ENCODE measurements at places on chromosomes 6 and 20.

GRCh38 chr20:50819349-50819748 lies 24.5 kb downstream of the BCAS4 start:
- DNase-seq = no peak

- no peak for DNase-seq
Measured at GRCh38 chr6:1607516-1608221, 2.0 kb upstream of the FOXC1 start.

DNA sequence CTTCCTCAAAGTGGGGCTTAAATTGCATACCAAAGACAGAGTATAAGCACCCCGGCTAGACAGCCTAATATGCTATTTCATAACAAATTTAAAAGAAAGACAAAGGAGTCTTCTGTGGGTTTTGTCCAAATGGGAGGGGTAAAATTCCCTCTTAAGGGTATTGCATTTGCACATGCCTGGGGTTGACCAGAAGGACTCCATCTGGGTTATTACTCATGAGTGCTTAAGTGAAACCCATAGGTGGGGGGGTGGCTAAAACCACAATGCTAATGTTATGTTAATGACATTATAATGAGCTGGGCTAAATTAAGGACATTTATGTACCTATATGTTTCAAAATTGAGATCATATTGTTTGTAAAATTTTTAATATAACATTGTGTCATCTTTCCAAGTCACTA lies 15.0 kb downstream of the IMPG1 start:
- DNase-seq = no peak

GRCh38 chr20:3316136-3316535 lies 77.1 kb upstream of the SLC4A11 start:
- no peak for DNase-seq

DNA sequence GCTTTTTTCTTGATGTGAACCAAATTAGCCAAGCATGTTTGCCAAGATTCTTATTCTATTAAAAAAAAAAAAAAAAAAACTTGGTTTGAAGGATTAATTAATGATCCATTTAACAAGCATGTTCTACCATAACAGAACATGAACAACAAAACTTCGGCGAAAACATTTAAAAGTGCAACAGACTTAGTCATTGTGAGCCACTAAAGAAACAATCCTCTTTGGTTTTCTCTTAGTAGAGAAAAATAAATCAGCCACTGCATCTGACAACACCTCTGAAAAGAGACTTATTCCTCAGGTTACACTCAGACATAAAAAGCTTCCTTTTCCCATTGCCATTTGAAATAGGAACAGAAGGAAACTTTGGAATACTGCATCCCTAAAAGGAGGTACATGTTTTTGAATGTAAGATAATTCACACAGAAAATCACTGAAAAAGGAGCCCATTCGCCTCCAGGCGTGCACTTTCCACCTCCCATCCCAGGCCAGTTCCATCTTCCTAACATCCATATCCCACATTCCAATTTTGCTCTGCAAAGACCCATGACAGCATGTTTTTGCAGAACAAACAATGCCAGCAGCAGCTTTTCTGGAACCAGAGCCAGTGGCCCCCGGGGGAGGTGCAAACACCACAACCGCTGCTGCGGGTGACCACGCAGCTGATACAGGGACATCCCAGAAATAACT lies 79.5 kb downstream of the ZMYND8 start:
- no peak for DNase-seq

GRCh38 chr6:143513410-143513809 lies 1.9 kb upstream of the FUCA2 start:
- DNase-seq = peak; percentile 10

GRCh38 chr6:129766959-129767728 lies 57.2 kb upstream of the ARHGAP18 start:
- peak; percentile 45 for DNase-seq

- DNase-seq = no peak
Measured at GRCh38 chr6:56346958-56347357, 99.6 kb upstream of the COL21A1 start.

DNA sequence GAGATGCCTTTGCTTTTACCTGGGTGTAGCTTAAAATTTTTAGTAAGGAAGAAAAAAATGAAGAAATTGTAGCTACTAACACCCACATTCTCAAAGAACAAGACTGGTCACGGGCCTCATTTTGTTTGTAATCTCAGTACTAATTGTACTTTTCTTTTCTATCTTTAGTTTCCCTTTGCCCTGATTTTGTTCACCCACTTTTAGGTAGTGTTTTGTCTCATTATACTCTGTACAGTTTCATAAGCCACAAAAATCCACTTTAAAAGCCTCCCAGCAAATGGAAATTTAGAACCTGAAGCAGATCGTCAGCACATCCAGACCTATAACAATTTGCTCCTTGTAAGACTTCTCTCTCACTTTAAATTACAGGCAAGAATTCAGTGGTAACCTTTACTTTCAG lies 43.3 kb downstream of the TP53INP2 start:
- DNase-seq = no peak

GRCh38 chr6:128265706-128266105 lies 254.7 kb downstream of the PTPRK start:
- no peak for DNase-seq

DNA sequence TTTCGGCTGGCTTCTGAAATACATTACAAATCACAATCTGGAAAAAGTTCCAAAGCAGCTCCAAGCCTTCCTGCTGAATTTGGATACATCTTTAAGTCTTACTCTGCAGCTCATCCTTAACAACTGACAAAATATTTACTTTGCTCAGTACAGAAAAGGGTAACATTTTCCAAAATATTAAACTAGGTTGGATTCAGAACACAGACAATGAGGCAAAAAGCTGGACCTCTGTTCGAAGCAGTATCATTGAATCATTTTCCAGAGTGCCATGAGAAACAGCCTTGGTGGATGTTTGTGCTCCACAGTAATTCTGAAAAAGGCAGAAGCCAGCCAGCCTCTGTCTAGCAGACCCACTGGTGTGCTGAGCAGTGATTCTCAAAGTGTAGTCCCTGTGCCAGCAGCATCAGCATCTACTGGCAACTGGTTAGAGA lies 162.1 kb downstream of the AIG1 start:
- DNase-seq = no peak

- DNase-seq = no peak
Measured at GRCh38 chr6:5501837-5502236, 240.5 kb downstream of the FARS2 start.

GRCh38 chr6:89503641-89504040 lies 70.7 kb downstream of the ANKRD6 start:
- no peak for DNase-seq

GRCh38 chr6:157260735-157261410 lies 62.4 kb downstream of the TMEM242 start:
- DNase-seq = no peak

- no peak for DNase-seq
Measured at GRCh38 chr6:151722342-151722741, 85.1 kb upstream of the ESR1 start.

- DNase-seq = no peak
Measured at GRCh38 chr6:17226786-17227233, 54.4 kb upstream of the RBM24 start.

DNA sequence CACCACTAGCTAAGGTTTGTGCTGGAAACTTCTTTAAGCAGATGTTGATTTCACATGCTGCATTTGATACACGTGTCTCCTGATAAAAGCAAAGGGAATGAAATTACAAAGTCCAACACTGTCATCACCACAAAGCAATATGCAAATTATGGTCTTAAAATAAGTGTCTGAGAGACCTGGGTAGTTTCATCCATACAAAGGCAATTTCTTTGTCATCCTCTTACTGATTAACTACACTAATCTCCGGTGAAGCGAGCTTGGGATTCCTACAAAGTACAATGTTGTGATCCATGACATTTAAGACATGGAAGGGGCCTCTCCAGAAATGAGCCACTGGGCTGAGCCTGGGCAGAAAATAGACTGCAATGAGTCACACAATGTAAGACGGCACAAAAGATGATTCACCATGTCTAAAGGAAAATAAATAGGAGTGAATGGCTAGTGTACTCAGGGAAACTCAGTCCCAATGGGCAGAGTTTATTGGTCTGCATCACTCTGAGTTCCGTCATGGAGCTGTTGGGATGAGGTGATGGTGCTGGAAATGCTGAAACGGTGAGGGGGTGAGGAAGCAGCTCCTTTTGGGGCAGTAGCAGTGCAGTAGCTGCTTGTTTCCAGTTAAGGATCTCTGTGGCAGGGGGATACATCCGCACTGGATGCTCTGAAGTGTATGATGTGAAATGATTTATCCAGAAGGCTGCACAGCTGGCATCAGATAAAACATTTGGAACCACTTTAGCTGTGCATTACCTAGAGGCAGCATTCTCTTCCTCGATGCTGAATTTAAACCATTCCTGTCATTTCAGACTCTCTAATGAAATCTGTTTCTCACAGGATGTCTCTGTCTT lies 103.3 kb downstream of the IBTK start:
- DNase-seq = no peak

DNA sequence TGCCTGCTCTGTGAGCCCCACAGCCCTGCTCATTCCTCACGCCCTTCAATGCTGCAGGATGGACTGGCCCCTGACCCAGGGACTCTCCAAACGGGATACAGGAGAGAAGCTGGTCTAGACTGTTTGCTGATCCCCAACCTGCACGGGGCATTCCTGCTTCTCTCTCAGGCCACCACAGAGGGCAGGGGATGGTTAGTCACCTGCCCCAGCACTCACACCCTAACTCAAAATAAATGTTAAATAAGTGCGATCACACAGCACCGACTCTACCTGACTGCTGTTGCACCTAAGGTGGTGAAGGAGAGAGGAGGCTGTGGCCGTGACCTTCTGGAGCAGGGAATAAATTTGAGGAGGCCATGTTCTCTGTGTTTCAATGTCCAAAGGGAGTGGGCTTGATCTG lies 39.9 kb upstream of the TGM6 start:
- no peak for DNase-seq

GRCh38 chr6:158031381-158032353 lies 50.0 kb downstream of the SYNJ2 start:
- DNase-seq = no peak

GRCh38 chr6:144119376-144119775 lies 24.0 kb upstream of the SF3B5 start:
- DNase-seq = no peak

- no peak for DNase-seq
Measured at GRCh38 chr20:54525916-54526590, 50.7 kb downstream of the DOK5 start.

- no peak for DNase-seq
Measured at GRCh38 chr6:122511193-122511924, 39.8 kb upstream of the SERINC1 start.

DNA sequence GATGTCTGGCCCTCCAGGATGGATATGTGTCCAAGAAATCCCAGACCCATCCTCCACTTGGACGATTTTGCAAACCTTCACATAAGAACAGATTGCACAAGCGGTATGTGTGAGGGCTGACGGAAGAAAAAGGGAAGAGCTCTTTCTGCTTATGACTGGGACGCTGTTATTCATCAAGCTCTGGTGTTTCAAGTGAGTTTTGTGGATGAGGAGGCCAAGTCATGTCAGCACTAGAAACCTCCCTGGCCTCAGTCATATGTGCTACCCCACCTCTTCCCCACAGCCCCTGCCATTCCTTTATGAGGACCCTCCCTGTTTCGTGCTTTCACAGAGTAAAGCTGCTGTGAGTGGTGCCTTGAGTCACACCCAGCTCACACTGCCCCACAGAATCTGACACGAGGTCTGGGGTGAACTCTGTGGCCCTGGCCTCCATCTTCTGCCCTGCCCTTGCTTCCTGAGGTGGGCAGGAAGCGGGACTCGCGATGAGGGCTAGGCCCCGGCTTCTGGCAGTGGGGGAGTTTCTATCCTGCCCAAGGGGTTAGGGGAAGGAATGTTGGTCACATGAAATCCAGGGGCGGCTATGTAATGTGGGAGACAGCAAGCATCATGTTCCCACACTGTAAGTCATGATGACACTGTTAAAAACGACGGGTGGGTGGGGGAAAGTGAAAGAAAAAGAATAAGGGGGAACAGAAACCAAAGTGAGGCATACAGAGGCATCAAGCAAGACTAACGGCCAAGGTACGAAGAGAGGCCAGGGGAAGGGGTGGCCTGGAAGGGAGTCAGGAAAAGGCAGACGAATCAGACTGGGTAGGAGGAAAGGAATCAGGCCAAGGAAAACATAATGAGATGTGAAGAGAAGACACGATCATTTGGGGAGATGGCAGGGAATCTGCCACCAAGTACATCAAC lies 78.1 kb downstream of the PRDM1 start:
- peak; percentile 58 for DNase-seq

DNA sequence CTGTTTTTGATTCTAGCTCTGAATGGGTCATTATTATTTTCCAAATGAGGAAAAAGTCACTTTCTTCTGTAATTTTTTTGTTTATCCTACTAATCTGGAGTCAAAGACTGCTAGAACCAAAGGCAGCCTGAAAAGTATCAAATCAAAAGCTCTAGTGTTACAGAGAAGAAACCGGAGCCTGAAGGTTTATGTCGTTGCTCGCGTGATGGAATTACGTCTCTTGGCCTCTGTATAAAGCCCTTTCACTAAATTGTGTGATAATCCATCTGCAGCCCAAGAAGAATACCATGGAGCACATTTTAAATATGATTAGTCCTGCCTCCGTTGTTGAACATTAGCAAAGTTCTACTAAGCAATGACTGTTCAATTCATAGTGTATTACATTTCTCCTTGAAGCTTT lies 738.6 kb downstream of the C6orf118 start:
- no peak for DNase-seq

DNA sequence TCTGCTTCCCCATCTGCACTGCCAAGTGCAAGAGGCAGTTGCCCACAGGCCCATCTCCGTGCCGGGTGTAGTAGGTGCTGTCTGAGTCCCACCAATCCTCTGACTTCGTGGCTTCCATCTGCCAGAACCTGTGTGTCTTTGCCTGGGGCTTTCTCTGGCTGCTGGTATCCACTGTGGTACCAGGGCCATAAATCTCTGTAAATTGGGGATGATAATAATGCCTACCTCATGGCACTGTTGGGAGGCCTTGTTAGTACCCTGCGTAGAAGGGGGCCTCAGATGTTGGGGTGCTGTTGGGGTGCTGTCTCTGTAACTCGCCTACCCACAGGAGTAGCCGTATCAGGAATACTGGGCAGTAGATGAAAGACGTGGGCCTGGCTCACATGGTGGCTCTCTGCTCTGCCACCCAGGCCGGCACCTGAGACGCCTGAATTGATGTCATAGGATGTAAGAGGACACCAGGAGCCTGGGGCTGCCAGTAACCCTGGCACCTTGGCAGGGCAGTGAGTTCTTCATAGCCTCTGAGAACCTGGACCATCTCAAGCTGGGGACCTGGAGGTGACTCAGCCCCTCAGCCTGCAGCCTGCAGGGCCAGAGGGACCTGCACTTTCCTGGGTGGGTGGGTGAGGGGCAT lies 94.1 kb upstream of the RNF24 start:
- DNase-seq = no peak

DNA sequence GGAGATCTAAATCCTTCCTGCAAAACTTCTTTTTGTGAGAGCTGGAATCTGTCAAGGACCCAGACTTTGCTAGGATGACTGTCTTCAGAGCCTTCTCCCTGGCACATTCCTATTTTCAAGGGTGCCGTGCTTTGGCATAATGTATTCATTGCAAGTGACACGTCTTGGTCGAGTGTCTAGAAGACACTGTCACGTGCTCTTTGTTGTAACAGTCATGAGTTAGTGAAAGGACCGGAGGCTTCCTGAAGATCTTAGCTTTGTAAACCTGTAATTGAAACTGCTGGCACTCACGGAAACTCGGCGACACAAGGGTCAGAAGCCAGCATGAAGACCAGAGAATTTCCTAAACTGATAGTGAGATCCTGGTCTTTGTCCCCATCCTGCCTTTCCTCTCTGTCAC lies 19.7 kb upstream of the TAGAP start:
- no peak for DNase-seq

- no peak for DNase-seq
Measured at GRCh38 chr20:391041-391711, 10.6 kb downstream of the TRIB3 start.

GRCh38 chr6:150887978-150888563 lies 22.6 kb downstream of the MTHFD1L start:
- DNase-seq = no peak

Measured in activated T-helper 9 cell treated with anti-CD3 and anti-CD28 coated beads, Interleukin-2, amount 50 U/mL, for 16 hours (primary cell).